NCI-H1436 (cell line): ENCODE measurements at places on chromosomes 1 and 21.

GRCh38 chr1:42847111-42847595 lies 740 bp downstream of the ZNF691 start:
- DNase-seq = no peak

- DNase-seq = no peak
Measured at GRCh38 chr1:66343569-66344325, 190.2 kb upstream of the SGIP1 start.

GRCh38 chr1:81287411-81288080 lies 513.2 kb upstream of the ADGRL2 start:
- no peak for DNase-seq

DNA sequence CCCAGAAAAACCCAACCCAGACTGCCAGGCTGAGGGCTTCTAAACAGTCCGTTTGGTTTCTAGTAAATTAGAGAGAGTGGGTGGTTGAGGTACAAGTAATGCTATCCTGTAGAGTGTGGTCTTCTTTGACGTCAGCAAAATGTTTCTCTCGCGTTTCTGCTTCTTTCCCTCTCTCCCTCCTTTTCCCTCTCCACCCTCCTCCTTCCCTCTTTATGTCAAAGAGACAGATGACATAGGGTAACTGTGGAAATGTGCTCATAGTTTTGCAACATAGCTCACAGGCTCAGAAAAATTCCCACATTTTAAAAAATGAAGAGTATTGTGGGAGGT lies 158.3 kb downstream of the TOMM20 start:
- no peak for DNase-seq

DNA sequence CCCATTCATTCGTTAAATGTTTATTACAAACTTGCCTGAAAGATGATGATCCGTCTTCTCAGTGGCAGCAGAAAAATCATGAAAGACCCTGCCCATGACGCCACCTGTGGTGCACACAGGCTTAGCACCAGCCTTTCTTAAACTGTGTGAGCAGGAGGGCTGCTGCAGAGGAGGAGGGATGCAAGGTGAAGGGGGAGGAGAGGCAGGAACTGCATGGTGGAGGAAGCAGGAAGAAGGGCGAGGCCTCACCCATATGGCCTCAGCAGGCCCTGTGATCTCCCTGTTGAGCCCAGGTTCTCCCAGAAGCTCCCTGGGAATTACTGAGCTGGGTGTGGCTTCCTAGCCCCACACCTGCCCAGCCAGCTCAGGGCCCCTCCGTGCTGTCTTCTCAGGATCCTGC lies 25.0 kb upstream of the RD3 start:
- DNase-seq = peak; percentile 43

- no peak for DNase-seq
Measured at GRCh38 chr1:103416681-103417286, 108.7 kb upstream of the RNPC3 start.

- DNase-seq = no peak
Measured at GRCh38 chr1:45356186-45356585, 15.9 kb upstream of the MUTYH start.

GRCh38 chr1:87144981-87145380 lies 183.7 kb upstream of the LMO4 start:
- DNase-seq = no peak

GRCh38 chr1:32028746-32029145 lies 15.1 kb downstream of the KHDRBS1 start:
- peak; percentile 63 for DNase-seq

DNA sequence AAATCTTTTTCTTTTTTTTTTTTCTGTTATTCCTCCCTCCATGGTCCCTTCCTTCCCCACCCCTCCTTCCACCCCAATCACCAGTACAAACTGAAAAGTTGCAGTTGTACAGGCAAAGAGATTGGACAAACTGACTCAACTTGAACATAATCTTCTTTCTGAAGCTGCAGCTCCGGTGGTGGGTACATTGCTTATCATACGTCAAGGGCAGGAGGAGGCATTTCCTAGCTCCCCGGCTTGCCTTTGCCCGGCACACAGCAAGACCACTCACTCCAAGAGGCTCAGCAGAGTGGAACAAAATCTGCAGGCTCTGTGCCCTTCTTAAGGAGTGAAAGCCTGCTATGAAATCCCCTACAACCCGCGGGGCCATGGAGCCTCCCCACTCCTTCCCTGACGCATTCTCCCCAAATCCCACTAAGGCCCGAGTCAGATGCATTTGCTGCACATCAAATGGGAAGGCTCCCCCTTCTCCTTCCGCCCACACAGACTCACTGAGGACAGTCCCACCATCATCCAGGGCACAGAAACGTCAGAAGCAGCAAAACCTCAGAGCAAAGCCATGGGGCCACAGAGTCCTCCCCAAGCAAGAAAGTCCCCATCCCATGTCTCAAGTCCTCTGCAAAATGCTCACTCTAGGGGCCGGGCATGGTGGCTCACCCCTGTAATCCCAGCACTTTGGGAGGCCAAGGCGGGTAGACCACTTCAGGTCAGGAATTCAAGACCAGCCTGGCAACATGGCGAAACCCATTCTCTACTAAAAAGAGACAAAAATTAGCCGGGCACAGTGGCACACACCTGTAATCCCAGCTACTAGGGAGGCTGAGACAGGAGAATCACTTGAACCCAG lies 45.9 kb downstream of the SYF2 start:
- DNase-seq = no peak

GRCh38 chr1:28056129-28056925 lies 32.1 kb downstream of the EYA3 start:
- DNase-seq = no peak

GRCh38 chr1:159877695-159878444 lies 15.4 kb upstream of the VSIG8 start:
- peak; percentile 28 for DNase-seq

- no peak for DNase-seq
Measured at GRCh38 chr21:35478161-35479064, 429.3 kb upstream of the RUNX1 start.

GRCh38 chr1:38929476-38929875 lies 12.2 kb downstream of the RHBDL2 start:
- DNase-seq = peak; percentile 11

DNA sequence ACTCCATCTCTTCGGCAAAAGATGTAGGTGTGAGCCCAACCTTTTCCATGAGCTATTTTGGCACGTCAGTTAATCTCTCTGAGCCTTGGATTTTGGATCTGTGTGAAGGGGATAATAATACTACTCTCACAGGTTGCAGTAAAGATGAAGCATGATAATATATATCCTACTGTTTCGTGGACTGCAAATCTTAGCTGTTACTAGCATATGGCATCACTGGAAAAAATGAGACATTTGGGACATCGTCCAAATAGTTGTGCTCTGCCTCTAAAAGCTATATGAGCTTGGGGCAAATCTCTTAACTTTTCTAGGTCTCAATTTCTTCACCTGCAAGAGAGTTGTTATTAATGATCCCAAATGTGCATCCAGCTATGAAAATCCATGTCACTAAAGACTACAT lies 147.4 kb upstream of the ZRANB2 start:
- DNase-seq = no peak

GRCh38 chr1:10753299-10753698 lies 43.1 kb downstream of the CASZ1 start:
- DNase-seq = peak; percentile 28

DNA sequence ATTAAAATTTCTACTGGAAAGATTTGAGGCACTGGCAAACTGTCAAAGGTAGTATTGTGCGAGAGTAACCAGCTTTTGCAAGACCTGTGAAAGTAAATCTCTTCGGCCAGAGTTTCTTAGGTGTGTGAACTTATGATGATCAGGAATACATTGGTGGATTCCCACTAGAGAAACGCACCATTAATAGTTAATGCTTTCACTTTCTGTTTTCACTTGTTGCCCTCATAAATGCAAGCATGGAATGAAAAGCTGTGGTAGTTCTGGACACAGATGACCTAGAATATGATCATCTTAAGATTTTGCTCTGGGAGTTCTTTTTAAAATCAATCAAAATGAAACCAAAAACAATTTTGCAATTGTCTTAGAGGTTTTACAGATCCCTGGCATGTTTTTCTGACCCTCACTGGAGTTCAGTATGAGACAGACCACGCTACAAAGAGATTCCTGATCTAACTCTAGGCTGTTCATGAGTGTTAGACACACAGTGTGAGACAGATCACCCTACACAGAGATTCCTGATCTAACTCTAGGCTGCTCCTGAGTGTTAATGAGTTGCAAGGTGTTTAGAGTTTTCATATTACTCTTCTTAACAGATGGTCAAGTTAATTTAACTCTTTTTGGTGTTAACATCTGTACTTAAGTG lies 98.8 kb downstream of the SDCCAG8 start:
- DNase-seq = no peak

GRCh38 chr1:6795661-6796060 lies 10.4 kb downstream of the CAMTA1 start:
- no peak for DNase-seq

GRCh38 chr1:203512848-203513584 lies 19.1 kb downstream of the OPTC start:
- DNase-seq = no peak

DNA sequence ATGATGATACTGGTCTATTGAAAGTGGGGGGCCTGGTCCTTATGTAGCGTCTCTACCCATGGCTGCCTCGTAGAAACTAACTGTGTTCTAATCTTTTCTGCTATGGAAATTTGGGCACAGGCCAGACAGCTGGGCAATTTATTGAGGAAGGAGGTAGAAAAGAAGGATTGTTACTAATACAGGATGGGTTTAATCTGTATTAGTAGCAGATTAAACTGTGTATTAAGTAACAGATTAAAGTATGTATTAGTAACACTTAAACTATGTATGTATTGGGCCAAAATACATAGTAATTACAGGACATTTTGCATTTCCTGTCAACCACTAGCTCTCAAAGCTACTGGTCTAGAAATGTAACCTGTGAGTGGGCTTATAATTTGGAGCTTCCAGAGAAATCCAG lies 142.0 kb downstream of the MAST2 start:
- DNase-seq = no peak

DNA sequence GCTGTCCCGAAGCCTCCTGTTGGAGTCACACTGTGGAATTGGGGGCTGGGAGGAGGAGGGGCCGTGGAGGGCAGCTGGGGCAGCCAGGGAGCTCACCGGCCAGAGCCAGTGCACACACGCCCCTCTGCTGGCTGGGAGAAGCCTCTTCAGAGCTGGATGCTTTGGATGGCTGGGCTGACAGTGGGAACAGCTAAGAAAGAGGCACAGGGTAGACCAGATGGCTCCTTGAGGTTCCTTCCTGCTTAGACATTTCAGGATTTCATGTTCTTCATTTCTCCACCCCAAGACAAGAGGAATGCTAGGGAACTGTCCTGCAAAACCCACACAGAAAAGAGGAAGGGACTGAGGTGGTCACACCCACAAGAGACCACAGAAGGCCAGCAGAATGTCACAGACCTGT lies 254.8 kb upstream of the VAMP3 start:
- DNase-seq = no peak

GRCh38 chr1:210200124-210200736 lies 32.4 kb upstream of the SERTAD4 start:
- DNase-seq = no peak

DNA sequence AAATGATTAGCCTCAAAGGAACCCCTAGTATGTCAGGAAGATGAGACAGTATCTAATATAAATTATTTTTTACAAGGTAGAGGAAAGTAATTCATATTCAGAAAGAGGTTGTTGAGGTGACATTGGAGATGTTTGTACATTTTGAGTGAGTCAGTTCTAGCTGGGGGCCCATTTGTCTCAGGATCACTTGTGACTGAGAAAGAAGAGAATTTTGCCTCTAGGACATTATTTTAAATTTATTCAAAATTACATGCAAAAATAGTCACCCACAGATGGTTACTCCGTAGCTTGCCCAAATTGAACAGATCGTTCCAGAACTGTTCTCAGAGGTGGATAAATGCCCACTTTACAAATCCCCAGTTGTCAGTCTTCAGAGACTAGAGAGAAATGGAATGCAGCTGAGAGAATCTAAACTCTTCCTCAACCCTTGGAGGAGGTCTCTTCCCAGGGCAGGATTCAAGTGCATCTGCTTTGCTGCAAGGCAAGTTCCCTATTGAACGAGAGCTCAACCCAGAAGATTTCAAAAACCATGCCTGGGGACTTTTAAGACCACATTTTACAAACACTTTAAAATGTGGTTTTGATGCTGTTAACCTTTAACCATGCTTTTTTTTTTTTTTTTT lies 987.8 kb upstream of the ADAMTS5 start:
- DNase-seq = no peak

- no peak for DNase-seq
Measured at GRCh38 chr21:45169001-45169400, 94.6 kb downstream of the ADARB1 start.

DNA sequence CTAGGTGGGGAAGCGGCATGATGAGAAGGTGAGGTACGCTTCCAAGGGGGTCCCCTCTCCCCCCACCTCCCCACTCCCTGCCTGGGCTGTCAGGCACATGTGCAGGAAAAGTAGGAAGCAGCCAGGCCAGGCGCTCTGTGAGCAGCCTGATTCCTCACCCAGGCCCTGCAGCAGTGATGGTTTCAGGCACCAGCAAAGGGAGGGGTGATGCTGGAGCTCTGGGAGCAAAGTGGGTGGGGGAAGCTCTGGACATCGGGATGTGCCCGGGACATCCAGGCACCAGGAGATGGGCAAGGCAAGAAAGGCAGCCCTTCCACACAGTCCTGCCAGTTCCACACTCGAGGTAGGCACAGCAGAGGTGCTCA lies 106.1 kb downstream of the CRYAA start:
- DNase-seq = no peak

DNA sequence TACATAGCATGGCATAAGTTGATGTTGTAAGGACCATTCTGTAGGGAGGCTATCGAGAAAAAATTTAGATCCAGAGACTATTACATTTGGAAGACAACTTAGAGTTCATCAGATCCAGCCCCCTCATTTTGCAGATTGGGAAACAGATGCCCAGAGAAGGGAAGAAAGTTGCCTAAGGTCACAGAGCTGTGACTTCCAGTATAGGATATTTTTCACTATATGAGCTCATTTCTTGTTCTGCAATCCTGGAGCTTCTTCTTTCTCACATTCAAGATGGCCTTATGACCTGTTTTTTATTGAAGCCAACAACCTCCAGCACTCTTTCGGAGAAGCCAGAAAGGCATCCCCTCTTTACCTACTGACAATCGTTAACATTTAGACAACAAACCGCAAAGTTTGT lies 421.8 kb upstream of the PLXNA2 start:
- DNase-seq = no peak

DNA sequence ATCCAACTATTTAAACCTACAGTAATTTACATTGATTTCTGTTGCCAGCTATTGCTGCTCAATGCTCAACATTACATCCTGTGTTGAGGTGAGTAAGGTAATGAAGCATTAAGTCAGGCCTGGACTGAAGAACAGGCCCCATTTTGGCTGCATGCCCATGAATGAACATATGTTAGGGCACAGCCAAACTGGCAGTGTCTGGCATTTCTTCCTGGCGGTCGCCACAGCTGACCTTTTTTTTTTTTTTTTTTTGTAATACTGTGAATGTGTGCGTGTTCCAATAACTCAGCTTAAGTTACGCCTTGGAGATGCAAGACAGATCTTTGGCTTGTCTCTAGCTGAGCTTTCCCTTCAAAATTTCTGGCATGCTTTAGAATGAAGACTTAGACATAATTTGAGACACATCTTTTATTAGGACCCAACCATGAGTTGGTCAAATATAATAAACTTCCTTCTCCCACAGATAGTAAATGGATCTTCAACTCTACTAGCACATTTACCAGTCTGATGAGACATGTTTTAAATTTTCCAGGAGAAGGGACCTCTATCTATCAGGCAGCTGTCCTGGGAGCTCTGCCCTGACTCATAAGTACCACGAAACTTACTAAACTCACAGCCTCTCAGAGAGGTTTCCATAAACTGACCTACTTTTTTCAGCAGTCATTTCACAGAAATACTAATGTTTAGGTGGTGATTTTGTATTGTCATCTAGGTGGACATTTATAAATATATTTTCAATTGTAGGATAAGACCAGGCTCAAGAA lies 341.1 kb upstream of the RUNX1 start:
- DNase-seq = no peak

GRCh38 chr1:154186177-154186576 lies 5.7 kb downstream of the TPM3 start:
- DNase-seq = peak; percentile 33
